Effector memory CD8-positive, alpha-beta T cell (primary cell): ENCODE measurements at places on chromosomes 11 and 22.

DNA sequence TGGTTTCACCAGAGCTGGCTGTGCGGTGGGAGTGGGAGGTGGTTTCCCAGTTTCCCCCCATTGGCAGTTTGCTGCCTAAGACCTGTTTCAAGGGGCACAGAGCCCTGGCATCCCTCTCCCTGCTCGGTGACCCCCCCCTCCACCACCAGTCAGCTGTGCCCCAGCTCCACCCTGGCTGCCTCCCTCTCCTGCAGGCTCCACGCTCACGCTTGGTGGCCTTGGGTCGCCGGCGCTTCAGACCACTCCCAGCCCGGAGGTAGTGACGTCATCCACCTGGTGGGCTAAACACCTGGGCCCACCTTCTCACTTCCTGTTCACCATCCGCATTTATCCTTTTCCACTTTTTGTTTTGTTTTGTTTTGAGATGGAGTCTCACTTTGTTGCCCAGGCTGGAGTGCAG is 7.8 kb downstream of the GAL start:
- no peaks in the 10 kb centered on the region for H3K36me3 ChIP-seq
- H3K27me3 ChIP-seq: peaks cover 63% of the 10 kb centered on the region
- no peak for DNase-seq
- H3K4me3 ChIP-seq: no peak overlapping the region
- H3K27ac ChIP-seq: no peak overlapping the region

- peaks cover 5% of the 10 kb centered on the region for H3K36me3 ChIP-seq
- H3K27me3 ChIP-seq: no peaks in the 10 kb centered on the region
- H3K4me1 ChIP-seq: peaks cover 4% of the 10 kb centered on the region
- no peak overlapping the region for H3K27ac ChIP-seq
- DNase-seq: no peak
Observed at GRCh38 chr11:77092382-77092781, 10.3 kb upstream of the OMP start.

GRCh38 chr22:43860831-43861230 is 1.5 kb downstream of the SULT4A1 start:
- H3K27ac ChIP-seq: no peak overlapping the region
- H3K27me3 ChIP-seq: peaks cover 94% of the 10 kb centered on the region
- DNase-seq: no peak
- H3K4me3 ChIP-seq: no peak overlapping the region
- H3K4me1 ChIP-seq: no peaks in the 10 kb centered on the region

DNA sequence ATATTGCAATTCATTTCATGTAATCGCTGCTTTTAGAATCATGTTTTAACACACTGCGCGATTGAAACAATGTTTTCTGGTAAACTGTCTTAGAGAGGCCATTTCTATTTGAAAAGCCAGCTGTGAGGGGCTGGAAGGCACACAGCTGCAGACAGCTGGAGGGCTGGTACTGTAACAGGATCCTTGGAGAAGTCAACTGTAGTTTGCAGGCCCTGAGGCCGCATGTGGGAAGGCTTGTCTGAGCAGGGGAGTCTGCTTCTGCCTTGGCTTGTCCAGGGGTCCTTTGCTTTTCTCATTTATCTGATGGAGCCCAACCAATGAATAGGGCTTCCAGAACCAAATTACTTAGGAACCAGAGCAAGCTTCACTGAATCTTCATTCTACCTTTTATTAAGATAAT is 313.5 kb downstream of the BLID start:
- H3K36me3 ChIP-seq: no peaks in the 10 kb centered on the region
- no peaks in the 10 kb centered on the region for H3K27me3 ChIP-seq
- H3K27ac ChIP-seq: no peak overlapping the region
- DNase-seq: no peak
- H3K4me1 ChIP-seq: no peaks in the 10 kb centered on the region

DNA sequence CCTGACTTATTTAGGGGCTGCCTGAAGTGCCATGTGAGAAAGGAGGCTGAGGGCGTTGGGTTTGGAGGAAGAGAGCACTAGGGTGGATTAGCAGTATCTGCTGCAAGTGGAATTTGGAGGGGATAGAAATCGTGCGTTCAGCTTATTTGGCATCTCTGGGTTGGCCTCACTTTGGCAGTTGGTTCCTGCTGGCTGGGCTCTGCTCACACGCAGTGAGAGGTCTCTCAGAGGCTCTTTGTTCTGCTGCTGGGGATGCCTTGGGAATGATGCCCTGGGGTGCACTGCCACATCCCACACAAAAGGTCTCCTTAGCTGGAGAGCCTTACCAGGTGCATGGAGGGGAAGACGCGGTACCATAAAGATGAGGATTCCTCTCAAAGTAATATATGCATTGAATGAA is 17.7 kb upstream of the MICAL2 start:
- H3K36me3 ChIP-seq: peaks cover 3% of the 10 kb centered on the region
- H3K27ac ChIP-seq: no peak overlapping the region
- peaks cover 37% of the 10 kb centered on the region for H3K4me1 ChIP-seq
- H3K27me3 ChIP-seq: no peaks in the 10 kb centered on the region
- no peak for DNase-seq
